T-helper 2 cell (primary cell): ENCODE measurements at places on chromosomes 16 and 17.

DNA sequence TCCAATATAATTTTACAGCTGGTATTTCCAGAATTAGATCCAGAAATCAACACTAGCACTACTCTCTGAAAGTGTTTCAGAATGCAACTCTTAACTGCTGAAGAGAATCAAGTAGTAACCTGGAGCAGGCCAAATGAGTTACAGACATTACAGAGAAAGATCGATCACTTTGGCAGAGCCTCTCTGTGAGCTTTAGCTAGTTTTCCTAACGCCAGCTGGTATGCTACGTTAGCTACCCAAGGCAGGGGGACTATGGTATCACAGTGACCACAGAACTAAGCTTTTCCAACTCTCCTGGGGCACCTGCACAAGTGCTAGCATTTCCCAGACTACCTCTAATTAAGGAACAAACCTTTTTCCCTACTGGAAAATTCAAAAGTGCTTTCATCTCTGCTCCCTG, 30.4 kb downstream of the TRAF4 start:
- no peak for DNase-seq

DNA sequence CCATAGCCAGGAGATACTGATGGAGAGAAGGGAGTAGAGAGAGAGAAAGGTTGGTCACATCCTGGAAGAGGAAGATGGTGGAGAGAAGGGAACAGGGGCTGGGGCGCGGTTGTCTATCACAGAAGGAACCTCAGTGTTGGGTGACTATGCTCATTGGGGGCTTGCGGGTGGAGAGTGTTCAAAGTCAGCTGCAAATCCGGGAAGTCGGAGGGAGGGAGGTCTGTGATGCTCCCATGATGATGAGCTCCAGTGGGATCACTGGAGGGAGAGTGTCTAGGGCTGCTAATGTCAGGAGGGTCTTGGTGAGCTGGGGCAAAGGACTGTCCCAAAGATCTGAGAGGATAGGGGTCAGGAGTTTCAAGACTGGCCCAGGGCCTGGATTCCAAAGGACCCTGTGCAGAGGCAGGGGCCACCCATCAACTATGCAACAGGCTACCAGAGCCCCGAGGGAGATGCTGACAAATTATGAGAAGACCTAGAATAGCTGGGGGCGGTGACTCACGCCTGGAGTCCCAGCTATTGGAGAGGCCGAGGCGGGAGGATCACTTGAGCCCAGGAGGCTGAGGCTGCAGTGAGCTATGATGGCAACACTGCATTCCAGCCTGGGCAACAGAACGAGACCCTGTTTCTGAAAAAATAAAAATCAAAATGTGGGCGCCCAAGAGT, 2.6 kb downstream of the SPDYE4 start:
- no peak for DNase-seq

- DNase-seq: no peak
Measured at GRCh38 chr16:17330044-17330443, 140.7 kb downstream of the XYLT1 start.

DNA sequence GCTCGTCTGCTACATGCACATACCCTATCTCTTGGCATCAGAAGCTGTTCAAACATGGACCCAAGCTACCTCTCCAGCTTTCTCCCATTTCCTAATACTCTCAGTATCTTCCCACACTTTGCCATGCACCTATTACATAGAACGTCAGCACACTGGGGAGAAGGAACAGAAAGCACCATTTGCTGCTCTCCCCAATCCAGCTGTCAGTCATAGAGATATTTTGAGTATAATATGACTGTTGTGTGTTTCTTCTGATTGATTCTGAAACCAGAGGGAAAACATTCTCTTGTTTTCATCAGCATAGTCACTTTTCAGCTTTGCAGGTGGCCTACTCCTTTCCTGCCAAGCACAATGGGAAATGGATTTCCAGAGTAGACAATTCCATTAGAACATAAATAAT, 107.1 kb downstream of the ADAMTS18 start:
- DNase-seq: no peak

GRCh38 chr16:3548445-3548844, 28.8 kb downstream of the NLRC3 start:
- no peak for DNase-seq

- no peak for DNase-seq
Measured at GRCh38 chr17:4098521-4099209, 44.2 kb downstream of the ZZEF1 start.
